ENCODE measurements at places on chromosomes 6 and 20.
A peak's percentile ranks its signal among the peaks of the same experiment; 100 is the strongest.

- no peak for DNase-seq
Measured at GRCh38 chr20:63595416-63596127, 21.5 kb upstream of the HELZ2 start.

GRCh38 chr20:45320948-45321595 lies 13.0 kb upstream of the MATN4 start:
- DNase-seq, result no peak

GRCh38 chr20:19928328-19929011 lies 88.7 kb upstream of the NAA20 start:
- DNase-seq, result no peak

GRCh38 chr6:139422105-139423036 lies 47.9 kb upstream of the CITED2 start:
- no peak for DNase-seq

GRCh38 chr20:22536141-22536828 lies 48.1 kb downstream of the FOXA2 start:
- no peak for DNase-seq

GRCh38 chr20:1174787-1175186 lies 10.0 kb downstream of the TMEM74B start:
- no peak for DNase-seq

DNA sequence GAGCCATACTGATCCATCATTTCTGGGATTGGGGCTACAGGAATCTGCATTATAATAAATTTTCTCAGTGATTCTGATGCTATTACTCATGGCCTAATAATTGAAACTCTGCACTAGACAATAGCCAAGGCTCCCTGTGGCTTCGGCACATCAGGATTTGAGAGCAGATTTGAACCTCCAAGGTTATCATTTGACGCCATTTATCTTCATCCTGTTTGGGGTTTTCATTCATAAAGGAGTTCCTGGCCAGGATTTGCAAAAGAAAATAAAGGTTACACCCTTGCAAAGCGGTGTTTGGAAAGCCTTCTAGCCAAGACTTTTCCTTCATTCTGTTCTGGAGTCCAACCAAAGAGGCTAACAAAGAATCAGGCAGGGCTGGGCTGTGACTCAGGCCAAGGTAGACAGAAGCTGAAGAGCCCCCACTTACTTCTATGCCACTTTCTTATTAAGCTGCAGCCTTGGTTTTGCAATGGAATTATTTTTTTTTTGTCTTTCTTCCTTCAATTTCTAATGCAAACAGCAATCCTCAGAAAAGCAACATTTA lies 330.1 kb downstream of the DHX35 start:
- no peak for DNase-seq

- DNase-seq, result no peak
Measured at GRCh38 chr6:78910010-78910409, 42.7 kb downstream of the IRAK1BP1 start.

DNA sequence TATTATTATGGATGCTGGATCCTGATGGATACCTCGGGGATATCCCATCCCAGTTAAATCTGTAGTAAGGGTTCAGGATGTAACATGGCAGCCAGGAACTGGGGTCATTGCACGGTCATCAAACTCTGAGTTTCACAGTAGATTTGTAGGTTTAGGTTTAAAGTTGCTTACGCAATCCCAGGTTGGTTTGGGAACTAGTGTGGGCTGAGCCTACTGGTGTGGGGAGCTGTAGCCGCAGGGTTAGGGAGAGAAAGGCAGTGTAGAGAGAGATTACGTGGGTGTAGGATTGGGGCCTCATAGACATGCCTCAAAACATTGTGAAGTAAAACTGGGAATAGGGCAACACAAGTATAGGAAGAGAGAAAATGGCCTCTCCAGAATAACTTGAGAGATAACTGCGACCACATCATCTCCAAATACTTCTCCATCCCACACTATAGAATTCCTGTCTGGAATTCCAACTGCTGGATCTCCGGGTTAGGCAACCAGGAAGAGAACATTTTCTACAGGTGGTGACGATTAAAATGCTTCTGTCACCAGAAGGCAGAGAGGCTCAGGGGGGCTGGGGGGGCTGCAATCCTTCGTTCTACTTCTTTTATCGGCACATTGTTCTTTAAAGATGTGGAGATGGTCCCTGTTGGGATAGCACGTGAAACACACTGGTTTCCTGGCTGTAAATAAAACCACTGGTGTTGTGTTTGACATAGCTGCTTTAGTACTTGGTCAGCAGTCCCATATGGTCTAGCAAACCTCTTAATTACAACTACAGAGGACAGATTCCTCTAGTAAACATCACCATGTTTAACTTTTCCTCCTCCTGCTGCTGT lies 44.9 kb upstream of the TMEM170B start:
- DNase-seq, result no peak

- no peak for DNase-seq
Measured at GRCh38 chr6:14676064-14676463, 558.5 kb downstream of the CD83 start.

DNA sequence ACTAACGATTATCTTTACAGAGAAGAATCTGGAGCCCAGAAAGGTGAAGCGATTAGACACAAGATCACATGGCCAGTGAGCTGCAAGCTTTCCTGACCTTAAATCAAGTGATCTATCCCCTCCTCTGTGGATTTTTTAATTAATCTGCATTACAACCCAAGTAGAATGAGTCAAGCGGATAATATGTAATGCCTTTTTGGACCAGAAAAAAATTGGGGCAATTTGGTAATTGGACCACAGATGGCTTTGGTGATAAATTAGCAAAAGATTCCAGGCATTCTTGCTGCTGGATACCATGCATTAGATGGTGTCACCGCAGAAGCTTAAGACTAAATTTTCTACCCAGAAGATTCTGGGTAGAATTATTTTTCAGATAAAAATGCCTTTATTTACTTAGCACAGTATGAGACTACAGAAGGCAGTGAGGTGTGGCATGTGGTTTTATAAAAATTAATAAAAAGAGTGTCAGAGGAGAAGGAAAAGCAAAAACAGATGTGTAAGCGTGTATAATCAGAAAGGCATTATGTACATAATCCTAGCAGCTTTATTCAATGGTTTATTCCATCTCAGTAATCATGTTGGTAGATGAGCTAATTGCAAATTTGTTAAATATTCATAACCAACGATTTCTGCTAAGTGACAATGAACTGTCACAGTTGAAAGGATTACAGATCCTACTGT lies 53.9 kb upstream of the PCSK2 start:
- no peak for DNase-seq

DNA sequence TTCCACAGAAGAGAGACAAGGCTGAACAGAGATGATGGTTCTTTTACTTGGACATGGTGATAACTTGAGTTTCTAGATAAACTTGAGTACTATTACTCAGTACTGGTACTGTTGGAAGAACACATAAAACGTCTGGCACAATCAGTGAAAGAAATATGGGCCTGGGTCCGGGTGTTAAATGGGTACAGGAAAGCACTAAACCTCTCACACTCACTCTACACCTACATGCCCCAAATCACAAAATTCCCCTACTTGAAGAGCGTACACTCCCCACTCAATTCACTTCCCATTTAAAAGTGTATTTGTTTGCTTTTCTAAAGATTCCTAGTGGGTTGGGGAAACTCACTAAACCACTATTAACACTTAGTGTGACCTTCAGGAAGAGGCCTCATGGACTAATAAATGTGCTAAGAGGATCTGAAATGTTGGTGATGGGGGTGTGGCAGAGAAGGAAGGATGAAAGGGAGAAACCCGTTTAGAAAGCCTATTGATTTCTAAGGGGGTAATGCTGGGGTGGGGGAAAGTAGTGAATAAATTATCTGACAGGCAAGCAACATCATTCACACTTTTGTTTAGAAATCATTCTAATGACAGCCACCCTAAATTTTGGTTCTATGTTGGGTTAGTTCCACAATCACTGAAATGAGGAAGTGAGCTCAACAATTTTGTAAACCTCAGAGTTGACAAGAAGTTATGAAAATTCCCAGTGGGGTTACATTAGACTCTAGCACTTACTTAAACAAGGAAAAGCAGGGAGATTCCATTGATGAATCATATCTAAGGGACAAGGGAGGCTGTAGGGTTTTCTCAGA lies 222.6 kb upstream of the MARCKS start:
- no peak for DNase-seq

DNA sequence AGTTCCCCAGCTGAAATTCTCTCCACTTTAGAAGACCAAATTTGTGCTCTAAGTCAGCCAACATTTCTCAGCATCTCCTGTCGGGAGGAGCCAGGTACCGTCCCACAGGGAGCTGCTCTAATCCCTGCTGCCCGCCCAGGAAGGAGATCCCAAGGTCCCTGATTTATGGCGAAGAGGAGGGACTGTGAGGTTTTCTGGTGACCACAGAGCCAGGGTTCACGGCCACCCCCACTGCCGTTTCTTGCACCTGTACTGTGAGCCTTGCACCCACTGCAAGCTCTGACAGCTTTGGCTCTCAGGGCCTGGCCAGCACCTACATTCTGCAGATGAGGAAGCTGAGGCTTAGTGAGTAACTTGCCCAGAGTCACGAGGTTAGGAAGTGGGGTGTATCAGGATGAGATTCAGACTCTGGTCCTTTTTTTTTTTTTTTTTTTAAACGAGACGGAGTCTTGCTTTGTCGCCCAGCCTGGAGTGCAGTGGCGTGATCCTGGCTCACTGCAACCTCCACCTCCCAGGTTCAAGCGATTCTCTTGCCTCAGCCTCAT lies 34.9 kb downstream of the FOXC1 start:
- DNase-seq, result no peak

DNA sequence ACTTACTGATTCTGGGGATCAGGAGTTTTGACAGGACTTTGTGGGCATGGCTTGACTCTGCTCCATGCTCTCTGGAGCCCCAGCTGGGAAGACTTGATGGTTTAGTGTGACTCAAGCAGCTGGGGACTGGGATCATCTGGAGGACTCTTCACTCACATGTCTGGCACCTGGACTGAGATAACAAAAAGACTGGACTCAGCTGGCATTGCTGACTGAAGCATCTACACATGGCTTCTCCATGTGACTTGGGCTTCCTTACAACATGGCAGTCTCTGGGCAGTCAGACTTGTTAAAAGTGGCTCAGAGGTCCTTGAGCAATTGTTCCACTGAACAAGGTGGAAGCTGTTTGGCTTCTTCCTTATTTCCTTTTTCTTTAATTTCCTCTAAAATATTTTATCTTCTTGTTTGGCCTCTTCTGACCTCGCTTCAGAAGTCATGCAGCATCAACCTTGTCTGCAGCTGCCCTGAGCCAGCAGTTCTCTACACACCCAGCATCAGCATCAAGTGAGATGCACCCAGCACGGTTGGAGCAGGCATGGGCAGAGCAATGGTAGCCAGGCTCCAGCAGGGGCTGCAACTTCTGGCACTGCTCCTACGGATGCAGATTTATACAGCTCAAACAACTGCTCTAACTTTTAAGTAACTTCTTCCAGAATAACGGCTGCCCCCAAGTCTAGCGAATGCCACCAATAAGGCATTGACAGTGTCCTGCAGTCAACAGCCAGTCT lies 5.6 kb upstream of the HM13 start:
- no peak for DNase-seq

DNA sequence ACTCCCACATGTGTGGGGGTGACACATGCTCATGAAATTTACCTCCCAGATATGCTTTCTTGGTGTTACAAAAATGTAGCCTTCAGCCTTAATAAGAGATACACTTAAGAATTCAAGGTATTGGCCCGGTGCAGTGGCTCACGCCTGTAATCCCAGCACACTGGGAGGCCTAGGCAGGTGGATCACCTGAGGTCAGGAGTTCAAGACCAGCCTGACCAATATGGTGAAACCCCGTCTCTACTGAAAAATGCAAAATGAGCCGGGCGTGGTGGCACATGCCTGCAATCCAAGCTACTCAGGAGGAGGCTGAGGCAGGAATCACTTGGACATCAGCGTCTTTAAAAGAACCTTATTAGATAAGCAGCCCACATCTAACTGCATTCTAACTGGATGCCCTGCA lies 614.3 kb upstream of the CDH4 start:
- DNase-seq, result no peak

- DNase-seq, result no peak
Measured at GRCh38 chr6:14077193-14077867, 40.2 kb upstream of the CD83 start.

GRCh38 chr6:137206577-137206976 lies 12.6 kb downstream of the IFNGR1 start:
- no peak for DNase-seq

GRCh38 chr6:15023448-15023847 lies 222.4 kb upstream of the JARID2 start:
- no peak for DNase-seq

GRCh38 chr6:34633785-34634184 lies 62.8 kb downstream of the ILRUN start:
- no peak for DNase-seq

GRCh38 chr20:24501764-24502556 lies 32.5 kb downstream of the SYNDIG1 start:
- DNase-seq, result peak; percentile 54

- no peak for DNase-seq
Measured at GRCh38 chr6:167119670-167120582, 3.0 kb upstream of the CCR6 start.

- DNase-seq, result no peak
Measured at GRCh38 chr20:32839227-32839981, 19.3 kb upstream of the EFCAB8 start.

DNA sequence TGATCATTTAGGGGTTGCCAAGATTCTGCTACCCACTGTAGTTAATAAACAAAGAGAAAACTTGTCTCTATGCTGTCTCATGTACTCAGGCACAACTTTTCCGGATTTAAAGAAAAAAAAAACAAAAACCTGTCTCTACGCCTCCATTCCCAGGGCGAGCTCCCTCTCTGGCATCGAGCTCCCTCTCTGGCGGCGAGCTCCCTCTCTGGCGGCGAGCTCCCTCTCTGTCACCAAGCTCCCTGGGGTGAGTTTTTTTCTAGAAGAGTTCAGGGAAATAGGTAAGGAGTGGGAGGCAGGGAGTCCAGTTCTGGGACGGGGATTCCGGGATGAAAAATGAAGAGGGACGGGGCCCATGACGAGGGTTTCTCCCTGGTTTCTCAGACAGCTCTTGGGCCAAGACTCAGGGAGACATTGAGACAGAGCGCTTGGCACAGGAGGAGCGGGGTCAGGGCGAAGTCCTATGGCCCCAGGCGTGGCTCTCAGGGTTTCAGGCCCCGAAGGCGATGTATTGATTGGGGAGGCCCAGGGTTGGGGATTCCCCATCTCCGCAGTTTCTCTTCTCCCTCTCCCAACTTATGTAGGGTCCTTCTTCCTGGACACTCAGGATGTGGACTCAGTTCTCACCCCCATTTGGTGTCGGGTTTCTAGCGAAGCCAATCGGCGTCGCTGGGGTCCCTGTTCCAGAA lies 16.5 kb upstream of the HLA-A start:
- no peak for DNase-seq

- DNase-seq, result peak; percentile 65
Measured at GRCh38 chr6:160088069-160088783, 33.4 kb upstream of the SLC22A1 start.
